ENCODE measurements at places on chromosomes 2 and 18.

DNA sequence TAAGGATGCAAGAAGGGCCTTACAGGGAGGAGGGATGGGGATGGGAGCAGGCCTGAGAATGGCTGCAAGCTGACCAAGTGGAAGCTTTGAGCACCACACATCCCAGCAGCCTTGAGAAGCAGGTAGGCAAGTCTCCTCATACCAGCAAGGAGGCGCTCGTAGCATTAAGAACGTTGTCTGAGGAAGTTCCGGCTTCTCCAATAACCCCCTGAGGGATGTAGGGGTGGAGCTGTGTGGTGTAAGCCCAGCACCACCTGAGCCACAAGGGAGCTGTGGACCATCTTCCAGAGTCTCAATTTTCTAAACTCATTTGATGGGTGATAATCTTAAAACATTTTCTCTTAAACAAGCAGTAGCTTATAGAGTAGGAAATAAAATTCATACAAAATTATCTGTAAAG, 50.6 kb downstream of the ST3GAL5 start:
- no peak for DNase-seq

- DNase-seq: no peak
Observed at GRCh38 chr2:223069465-223069864, 17.5 kb downstream of the KCNE4 start.

GRCh38 chr18:35495536-35496314, 2.0 kb downstream of the INO80C start:
- no peak for DNase-seq

GRCh38 chr2:22126106-22126505, 1002.3 kb downstream of the TDRD15 start:
- no peak for DNase-seq

DNA sequence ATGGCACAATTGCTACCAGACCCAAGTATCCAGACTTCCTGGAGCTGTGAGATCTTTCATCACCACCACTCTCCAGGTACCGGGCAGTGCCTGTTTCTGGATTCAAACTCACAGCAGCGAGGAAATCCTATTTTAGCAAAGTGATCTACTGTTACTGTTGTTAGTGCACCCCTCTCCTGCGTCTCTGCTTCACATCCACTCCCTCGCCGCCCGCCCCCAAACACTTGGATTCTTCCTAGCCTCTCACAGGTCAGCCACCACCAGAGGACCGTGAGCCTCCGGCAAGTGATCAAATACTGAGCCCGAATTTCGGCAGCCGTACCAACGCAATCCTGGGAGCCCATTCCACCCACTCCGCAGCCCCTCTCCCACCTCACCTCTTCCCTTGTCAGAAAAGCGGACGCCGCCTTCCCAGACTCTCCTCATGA, 519 bp downstream of the METTL4 start:
- DNase-seq: peak; percentile 82

DNA sequence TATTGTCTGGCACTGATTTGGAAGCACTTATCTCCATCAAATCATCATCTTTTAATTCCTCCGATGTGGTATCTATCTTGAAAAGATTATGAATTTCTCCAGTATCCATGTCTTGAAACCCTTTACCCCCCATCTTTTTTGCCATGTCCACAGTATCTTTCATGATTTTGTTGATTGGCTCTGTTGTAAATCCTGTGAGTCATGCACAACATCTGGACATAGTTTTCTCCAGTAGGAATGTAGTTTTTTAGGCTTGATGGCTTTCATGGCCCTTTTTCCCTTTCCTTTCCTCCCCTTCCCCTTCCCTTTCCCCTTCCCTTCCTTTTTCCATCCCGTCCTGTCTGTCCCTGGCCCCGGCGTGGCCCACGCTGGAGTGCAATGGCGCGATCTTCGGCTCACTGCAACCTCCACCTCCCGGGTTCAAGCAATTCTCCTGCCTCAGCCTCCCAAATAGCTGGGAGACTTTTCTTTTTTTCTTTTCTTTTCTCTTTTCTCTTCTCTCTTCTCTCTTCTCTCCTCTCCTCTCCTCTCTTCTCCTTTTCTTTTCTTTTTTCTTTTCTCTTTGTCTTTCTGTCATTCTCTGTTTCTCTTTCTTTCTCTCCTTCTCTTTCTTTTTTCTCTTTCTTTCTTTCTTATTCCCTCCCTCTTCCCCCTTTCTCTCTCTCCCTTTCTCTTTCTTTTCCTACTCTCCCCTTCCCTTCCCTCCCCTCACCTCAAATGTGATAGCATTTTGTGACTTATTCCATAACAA, 18.4 kb upstream of the ZNF638 start:
- DNase-seq: no peak

GRCh38 chr2:103859238-103859637, 994.7 kb upstream of the POU3F3 start:
- no peak for DNase-seq

DNA sequence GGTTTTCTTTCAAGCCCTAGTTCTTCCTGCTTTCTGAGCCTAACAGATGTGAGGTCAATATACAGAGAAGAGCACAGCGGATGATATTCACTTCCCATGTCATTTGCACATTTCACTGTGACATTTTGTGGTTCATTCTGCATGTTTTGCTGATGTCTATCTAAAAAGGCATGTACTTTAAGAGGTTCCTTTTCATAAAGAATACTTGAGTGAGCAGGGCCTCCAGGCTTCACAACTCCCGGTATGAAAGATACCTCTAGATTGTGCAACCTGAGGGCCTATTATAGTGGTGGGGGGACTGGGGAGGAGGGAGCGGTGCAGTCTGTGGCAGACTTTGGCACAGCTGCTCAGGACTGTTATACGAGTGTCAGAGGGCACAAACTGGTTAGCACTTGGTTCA, 54.6 kb downstream of the CPO start:
- DNase-seq: no peak

DNA sequence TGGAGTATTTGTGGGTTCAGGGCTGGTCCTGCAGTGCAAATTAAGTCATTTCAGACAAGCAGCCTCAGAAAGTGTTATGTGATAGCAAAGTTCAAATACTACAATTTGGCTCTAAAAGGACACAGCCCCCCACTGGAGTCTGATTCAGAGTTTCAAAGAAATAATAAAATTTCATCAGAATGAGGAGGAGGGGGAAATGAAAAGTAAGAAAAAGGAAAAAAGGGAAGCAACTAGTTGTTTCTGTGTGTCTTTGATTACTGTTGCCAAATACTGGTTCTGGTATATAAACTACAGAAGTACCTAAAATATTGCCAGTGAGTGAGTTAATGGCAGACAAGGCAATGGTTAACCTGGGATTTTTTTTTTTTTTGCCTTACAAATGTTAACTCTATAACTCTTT, 773.9 kb downstream of the BCL11A start:
- no peak for DNase-seq

DNA sequence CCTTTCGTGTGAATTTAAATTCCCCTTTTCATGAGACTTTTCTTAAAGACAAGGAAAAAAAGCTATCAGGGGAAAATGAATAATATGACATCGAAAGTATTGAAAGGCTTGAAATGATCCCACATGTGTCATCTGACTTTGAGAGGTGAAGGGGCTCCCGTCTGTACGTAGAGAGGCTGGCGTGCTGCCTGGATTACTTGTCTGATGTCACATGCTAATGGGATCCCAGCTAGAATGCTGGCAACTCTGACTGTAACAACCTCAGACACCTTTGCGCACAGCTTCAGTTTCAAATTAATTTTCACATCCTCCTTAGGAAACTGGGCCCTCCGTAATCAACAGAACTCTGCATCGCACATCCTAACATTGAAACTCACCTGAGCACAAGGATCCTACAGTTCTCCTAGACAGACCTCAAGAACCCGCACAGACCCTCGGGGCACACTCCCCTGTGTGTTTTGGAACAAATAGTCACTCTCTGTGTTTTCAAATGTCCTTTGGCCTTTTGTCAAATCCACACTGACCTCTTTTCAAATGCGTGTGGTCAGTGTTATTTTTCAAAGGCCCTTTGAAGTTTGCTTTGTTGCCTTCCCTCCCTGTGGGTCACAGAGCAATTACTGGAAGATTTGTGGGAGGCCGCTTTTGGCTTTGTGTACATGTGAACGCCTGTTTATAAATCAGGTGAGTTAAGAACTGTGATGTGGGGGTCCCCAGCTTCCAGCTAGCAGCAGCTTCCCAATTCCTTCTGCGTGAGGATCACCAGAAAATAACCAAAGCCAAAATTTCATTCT, 65.9 kb downstream of the IL1R2 start:
- DNase-seq: no peak

DNA sequence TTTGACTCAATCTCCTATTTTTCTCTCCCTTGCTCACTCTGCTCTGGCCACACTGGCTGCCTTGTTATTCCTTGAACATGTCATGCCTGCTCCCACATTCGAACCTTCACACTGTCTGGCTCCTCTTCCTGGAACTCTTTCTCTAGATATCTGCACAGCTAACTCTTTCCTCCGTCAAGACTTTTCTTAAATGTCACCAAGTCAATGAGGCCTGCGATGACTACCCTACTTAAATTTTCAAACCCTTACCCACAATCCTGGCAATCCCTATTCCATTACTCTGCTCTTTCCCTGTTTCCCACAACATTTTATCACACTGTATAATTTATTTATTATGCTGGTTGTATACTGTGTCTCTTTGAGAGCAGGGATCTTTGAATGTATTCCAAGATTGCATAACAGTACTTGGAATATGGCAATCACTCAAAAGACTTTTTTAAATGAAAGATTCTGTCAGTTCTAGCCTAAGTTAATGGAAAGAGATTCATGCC, 206.2 kb downstream of the SRBD1 start:
- DNase-seq: no peak

- no peak for DNase-seq
Observed at GRCh38 chr18:57410749-57411148, 24.4 kb upstream of the ONECUT2 start.

GRCh38 chr2:69095305-69095704, 82.3 kb downstream of the ANTXR1 start:
- no peak for DNase-seq

- DNase-seq: no peak
Observed at GRCh38 chr2:205814039-205814364, 131.7 kb downstream of the NRP2 start.

GRCh38 chr2:25894135-25894830, 16.0 kb upstream of the ASXL2 start:
- DNase-seq: no peak

DNA sequence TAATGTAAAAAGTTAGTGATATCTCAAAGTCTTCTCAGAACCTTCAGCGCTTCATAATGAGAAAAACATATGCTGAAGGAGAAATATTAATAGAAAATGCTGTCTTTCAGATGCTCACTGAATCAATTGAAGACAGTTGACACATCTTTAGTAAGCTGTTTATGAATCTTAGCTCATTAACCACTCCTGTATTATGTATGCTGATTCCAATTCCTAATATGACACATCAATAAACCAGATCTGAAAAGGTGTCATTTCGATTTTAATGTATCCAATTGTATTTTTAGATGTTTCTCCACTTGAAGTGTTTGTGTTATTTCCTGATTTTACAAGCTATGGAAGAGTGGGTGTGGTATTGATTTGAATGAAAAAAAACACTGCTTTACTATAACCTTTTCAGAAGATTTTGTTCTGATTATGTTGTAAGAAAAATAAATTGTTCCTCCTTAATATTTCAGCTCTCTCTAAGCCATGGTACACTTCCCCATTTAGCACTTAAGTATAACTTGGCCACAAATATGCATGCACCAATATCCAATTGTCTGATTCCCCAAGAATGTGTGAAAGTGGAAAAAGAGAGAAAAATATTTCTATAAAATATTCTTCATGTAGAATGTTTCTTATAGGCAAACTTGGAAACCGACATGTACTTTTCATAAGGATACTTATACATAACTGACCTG, 569.8 kb downstream of the ARHGAP15 start:
- no peak for DNase-seq

DNA sequence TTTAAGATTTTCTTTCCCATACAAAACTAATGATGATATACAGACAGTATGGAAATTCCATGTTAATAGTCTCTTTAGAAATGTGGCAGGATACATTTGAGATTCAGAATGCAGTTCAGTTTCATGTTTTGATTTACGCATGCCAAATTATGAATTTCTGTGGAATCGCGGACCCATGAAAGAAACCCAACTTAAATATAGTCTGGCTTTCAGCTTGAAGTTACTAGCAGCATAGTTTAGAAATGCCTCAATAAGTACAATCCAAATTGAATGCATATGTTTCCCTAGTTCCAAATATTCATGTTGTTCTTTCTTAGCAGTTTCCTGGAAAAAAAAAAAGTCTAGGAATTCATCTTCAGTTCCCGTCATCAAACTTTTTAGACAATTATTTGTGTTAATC, 164.1 kb upstream of the RASGRP3 start:
- DNase-seq: no peak

DNA sequence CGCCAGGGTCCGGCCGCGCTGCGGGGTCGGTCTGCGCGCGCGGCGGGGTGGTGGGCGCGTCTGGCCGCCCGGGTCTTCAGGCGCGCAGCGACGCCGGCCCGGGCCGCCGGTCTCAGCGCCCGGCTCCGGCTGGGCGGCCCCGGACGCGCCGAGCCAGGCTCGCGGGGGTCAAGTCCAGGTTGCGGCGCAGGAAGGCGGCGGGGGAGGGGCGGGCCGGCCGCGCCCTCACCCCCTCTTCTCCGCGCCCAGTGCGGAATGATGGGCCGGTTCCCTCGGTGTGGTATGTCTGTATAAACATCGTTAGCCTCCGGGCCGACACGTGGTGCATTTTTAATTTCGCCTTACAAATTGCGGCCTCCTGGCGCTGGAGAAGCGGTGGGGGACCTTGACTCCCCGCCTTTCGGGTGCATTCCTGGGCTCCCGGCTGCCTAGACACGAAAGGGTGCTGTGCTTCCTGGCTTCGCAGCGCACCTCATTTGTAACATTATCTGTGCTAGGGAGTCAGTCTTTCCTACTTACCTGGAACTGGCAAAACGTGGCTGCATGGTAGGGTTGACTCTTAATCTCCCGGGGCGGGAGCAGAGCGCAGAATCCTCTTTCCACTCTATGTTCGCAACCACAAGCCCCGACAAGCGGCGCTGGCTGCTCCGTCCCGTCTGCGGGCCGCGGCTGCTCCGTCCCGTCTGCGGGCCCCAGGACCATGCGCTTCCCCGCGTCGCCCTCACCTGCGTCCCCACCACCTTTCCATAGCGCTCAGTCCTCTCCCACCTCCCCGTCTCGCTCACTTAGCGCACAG, 69.0 kb downstream of the CTAGE1 start:
- DNase-seq: peak; percentile 78

GRCh38 chr2:28378679-28379584, 13.7 kb upstream of the FOSL2 start:
- DNase-seq: no peak

GRCh38 chr2:188524519-188525113, 232.9 kb downstream of the GULP1 start:
- no peak for DNase-seq

- DNase-seq: no peak
Observed at GRCh38 chr2:237296756-237297155, 117.2 kb downstream of the COL6A3 start.

- DNase-seq: no peak
Observed at GRCh38 chr2:133562558-133562957, 5.7 kb downstream of the NCKAP5 start.
